ENCODE measurements at places on chromosomes 7 and 10.

GRCh38 chr10:19638182-19638895 is 177.9 kb upstream of the PLXDC2 start:
- DNase-seq, result no peak

DNA sequence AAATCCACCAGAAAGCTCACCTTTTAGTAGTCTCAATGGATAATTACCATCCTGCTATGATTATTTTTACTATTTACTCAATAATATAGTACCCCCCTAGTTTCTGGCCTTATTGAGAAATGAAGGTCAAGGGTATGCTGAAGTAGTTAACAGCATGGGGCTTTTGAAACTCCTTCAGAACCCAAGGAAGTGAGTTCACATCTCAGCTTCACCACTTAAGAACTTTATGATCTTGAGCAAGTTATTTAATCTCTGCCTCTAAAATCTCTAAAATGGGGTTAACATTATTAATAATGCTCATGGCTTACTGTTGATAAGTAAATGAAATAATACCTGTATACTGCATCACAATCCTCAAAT is 5.8 kb downstream of the MTPN start:
- no peak for DNase-seq

DNA sequence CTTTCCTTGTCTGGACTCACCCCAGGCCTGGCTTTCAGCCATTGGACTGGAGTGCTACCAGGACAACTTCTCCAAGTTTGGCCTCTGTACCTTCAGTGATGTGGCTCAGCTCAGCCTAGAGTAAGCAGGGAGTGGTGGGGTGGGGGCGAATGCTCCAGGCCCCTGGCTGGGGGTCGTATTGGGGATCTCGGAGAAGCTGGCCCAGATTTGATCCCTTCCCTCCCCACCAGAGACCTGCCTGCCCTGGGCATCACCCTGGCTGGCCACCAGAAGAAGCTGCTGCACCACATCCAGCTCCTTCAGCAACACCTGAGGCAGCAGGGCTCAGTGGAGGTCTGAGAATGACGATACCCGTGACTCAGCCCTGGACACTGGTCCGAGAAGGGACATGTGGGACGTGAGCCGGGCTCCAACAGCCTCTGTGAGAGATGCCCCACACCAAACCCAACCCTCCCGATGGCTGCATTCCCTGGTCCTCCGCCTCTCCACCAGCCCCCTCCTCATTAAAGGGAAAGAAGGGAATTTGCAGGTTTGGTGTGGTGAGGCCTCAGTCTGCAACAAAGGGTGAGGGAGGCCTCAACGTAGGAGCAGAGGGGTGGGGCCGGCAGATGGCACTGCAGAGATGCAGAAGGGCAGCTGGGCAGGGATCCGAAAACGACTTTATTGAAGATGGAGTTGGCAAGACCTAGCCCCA is 14.8 kb downstream of the TRPV6 start:
- DNase-seq, result no peak

DNA sequence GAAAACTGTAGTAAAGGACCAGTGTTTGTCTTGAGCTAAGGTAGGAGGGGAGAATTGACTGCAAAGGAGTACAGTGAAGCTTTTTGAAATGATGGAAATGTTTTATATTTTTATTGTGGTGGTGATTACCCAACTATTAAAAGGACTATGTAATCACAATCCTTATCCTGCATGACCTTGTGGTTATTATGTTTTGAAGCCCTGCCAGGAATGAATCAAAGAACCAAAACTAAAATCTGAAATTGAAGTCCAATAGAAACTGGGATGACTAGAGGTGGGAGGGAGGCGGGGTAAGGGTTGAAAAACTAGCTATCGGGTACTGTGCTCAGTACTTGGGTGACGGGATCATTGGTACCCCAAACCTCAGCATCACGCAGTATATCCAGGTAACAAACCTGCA is 8.2 kb downstream of the CCDC7 start:
- no peak for DNase-seq

DNA sequence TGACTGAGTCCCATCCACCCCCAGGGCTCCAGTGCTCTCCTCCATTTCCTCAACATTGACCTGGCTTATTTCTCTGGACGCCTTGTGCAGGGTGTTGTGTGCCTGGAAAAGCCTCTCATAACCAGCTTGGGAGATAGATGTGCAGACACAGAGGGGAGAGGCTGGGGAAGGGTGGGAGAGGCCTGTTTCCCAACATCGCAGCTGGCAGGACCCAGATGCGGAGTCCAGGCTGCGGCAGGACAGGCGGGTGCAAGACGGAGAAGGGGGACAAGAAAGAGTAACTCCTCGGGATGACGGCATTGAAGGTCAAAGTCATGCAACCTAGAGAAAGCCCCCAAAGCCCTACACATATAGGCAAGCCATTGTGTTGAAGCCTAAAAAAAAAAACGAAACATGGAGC is 54.1 kb upstream of the ANTXRL start:
- no peak for DNase-seq

DNA sequence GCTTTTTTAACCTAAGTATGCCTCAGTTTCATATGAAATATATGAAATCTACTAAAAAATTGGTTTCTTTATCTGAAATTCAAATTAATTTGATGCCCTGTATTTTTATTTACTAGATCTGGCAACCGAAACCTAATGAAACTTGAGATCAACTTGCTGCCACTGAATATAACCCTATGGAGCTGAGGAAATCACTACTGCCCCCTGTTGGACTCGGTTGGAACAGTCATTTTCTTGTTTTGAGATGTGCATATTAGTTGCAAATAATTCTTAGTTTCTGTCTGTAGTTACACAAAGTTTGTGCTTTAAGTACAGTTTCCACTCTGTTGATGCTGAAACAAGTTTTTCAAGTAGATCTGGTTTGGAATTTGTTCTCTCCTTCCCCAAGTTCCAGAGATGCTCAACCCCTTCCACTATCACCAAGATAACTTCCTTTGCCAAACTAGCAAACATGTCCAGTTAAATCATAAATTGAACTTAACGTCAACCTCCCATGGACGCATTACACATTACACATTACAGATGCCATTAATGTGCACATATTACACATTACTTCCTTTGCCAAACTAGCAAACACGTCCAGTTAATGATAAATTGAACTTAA is 22.2 kb upstream of the EXOC4 start:
- no peak for DNase-seq

DNA sequence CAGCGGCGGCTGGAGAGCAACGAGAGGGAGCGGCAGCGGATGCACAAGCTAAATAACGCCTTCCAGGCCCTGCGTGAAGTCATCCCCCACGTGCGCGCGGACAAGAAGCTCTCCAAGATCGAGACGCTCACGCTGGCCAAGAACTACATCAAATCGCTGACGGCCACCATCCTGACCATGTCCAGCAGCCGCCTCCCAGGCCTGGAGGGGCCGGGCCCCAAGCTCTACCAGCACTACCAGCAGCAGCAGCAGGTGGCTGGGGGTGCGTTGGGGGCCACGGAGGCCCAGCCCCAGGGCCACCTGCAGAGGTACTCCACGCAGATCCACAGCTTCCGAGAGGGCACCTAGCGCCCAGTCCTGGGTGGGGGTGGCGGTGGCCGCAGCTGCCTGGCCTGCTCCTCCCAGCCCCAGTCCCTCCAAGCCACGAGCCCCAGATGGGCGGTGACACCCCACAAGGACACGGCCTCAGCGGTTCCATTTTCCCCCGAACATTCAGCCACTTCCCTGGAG is 1.3 kb downstream of the BHLHA15 start:
- peak; percentile 21 for DNase-seq

DNA sequence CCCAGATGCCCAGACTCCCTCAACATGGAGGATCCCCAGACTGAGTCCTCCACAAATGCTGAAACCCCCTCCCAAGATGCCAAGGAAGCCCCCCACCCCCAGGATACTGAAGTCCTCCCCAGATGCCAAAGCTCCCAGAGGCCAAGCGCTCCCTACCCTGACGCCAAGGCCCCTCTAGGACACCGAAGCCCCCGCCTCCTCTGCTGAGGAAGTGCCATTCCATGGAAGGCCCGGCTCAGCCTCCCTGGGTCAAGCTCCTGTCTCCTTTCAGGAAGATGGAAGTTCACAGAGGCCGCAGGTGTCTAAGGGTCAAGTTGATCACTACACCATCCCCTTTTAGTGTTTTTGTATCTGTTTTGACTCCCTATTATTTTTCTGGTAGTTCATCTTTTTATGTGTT is 606.8 kb downstream of the DNAJB6 start:
- DNase-seq, result no peak

DNA sequence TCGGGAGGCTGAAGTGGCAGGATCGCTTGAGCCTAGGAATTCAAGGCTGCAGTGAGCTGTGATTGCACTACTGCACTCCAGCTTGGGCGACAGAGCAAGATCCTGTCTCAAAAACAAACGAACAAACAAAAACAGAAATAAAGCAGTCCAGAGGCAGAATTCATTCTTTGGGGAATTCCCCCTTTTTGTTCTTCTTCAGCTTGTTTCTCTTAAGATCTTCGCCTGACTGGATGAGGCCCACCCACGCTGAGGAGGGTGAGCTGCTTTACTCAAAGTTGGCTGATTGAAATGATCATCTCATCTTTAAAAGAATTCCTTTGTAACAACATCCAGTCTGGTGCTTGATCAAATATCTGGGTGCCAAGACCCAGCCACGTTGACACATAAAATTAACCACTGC is 10.7 kb downstream of the MRC1 start:
- DNase-seq, result no peak

DNA sequence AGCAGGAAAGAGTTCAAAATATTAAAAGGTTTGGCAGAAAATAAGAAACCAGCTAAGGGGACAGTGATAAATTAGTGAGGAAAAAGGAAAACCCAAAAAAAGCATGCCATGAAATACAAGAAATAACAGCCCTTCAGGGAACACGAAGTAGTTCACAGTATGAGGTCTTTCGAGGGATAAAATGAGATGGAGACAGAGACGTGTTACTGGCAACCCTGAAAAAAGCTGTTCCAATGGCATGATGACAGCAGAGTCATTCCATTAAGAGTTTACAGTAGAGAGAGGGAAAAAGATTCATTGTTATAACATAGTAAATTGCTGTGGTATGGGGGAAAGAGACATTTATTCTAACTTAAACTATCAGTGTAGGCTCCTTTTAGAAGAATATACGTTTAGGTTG is 391.2 kb downstream of the ANKRD7 start:
- no peak for DNase-seq

DNA sequence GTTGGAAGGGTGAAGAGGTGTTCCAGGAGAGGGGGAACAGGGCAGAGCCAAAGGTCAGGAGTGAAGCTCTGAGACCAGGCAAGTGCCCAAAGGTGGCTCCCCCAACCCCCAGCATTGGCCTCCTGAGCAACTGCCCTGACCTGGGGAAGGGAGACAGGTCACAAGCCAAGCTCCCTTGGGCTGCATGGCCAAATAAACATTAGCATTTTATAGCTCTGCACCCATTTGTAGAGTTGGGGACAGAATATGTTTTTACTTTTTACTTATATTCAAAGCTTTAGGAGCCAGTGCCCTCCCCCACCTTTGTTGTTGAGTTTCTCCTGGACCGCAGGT is 4.0 kb downstream of the UNC5B start:
- no peak for DNase-seq

- no peak for DNase-seq
Measured at GRCh38 chr10:117413928-117414618, 38.8 kb upstream of the PDZD8 start.

DNA sequence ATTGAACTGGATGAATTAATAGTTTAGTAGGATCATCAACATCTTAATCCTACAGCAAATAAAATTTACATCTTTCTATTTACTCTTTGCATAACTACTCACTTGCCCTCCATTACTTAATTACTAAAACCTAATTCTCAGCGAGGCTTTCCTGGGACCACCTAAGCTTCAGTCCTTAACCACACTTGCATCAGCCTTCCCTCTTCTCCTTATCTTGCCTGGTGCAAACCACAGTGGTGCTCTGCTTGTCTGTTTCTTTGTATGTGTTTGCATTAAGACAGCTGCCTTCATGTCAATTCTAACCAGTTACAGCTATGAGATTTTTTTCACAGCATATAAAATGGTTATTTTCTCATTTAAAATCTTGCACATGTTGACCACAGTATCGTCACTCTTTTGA is 72.6 kb upstream of the ZNF92 start:
- no peak for DNase-seq

- no peak for DNase-seq
Measured at GRCh38 chr7:14054125-14054524, 64.7 kb upstream of the ETV1 start.

- no peak for DNase-seq
Measured at GRCh38 chr10:110310741-110311140, 6.0 kb upstream of the SMNDC1 start.

DNA sequence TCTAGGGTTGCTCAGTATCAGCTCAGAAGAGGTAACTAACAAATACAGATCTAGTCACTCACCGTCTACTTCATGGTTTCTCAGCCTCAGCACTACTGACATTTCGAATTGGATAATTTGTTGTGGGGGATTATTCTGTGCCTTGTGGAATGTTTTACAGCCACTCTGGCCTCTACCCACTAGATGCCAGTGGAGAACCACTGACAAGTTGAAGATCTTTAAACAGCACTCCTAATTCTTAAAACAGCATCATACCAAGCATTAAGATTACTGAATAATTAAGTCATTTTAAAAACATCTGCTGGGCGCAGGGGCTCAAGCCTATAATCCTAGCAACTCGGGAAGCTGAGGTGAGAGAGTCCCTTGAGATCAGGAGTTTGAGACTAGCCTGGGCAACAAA is 82.6 kb downstream of the UPF2 start:
- DNase-seq, result no peak

DNA sequence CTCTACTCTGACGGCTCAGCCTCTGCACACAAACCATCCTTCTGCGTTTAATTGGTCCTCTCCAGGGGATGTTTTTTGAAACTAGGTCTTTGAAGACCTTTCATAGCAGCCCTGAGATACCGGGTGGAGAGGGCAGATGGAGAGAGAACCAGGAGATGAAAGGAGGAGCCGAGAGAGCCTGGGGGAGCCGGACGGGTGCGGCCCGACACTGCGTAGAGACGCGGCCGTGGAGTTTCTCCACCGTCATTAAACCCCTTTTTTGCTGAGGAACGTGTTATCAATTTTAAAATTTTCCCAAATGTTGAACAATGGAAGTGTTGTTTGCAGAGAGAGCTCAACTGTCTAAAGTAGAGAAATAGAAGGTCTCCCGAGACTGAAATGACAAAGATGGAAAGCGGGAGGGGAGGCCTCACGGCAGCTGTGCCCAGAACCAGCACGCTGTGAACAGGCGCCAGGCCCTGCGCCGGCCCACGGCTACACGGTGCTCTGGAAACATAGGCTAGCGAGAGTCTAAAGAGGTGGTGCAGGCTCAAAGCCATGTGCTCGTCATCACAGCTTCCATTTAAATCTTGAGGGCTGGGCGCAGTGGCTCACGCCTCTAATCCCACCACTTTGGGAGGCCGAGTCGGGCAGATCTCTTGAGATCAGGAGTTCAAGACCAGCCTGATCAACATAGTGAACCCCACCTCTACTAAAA is 307.0 kb downstream of the PTPRN2 start:
- no peak for DNase-seq

GRCh38 chr10:76024460-76025123 is 593.2 kb downstream of the LRMDA start:
- DNase-seq, result no peak

Measured in mucosa of descending colon (tissue), 3 donors.